Stimulated activated CD4-positive, alpha-beta T cell treated with anti-CD3 and anti-CD28 coated beads, Interleukin-1b, Interleukin-23, amount 100 ng/mL, for 48 hours (primary cell): ENCODE measurements at places on chromosomes 4 and X.

DNA sequence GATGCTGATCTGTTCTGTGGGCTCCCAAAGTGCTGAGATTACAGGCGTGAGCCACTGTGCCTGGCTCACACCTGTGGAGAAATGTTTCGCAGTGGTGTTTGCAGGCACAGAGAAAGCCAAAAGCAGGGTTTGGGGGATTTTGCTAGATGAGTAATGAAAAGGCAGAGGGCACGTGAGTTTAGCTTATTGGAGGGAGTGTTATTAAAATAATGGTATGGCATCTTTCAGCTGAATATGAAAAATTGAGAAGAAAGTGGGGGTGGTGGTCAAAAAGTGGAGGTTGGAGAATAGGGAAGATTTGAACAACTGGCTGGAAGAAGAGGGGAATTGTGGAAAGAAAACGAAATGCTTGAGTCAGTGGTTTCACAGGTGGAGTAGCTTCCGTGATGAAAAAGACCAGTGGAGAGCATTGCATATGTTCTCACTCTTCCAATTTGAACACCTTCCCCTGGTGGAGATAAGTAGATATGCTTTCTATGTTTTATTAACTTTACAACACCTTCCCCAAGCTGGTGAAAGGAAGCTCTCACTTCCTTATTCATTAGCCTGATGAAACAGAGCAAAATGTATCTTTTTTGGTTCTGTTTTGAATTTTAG lies 1.1 kb upstream of the CHST7 start:
- DNase-seq, result peak; percentile 62

DNA sequence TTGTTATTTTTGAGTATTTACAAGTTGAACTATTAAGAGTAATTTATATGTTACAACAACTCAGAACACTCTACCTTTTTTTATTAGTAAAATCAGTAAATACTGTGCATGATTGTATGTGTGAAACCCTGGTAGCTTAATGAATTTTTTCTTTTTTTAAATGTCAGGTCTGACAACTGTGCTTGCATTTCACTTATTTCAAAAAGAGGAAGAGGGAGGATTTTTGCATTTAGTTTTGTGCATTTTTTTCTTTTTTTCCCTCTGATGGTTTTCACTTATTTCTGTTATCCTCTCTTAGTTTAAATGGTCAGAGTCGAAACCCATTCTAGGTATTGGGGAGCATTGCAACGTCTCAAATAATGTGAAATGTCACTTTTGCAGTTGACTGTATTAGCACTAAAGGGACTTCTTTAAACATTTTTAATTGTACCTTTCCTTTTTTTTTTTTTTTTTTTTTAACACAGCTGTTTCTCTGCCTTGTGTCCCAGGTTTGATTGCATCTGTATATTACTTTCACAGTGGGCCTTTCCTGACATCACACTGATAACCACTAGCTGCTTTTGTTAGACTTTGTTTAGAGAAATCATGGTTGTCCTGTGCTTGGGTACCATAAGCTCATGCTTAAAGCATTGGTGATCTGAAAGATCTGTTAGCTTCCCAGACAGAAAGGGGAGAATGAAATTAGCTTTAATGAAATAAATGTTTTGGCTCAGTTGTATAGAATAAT lies 28.5 kb downstream of the MOB1B start:
- no peak for DNase-seq

- peak; percentile 27 for DNase-seq
Measured at GRCh38 chr4:149980941-149981340, 97.3 kb upstream of the DCLK2 start.

GRCh38 chr4:70277121-70277520 lies 34.7 kb downstream of the CSN3 start:
- no peak for DNase-seq

- no peak for DNase-seq
Measured at GRCh38 chr4:120685756-120686278, 236.7 kb downstream of the PRDM5 start.

- DNase-seq, result no peak
Measured at GRCh38 chr4:82780752-82781231, 17.8 kb downstream of the SCD5 start.

DNA sequence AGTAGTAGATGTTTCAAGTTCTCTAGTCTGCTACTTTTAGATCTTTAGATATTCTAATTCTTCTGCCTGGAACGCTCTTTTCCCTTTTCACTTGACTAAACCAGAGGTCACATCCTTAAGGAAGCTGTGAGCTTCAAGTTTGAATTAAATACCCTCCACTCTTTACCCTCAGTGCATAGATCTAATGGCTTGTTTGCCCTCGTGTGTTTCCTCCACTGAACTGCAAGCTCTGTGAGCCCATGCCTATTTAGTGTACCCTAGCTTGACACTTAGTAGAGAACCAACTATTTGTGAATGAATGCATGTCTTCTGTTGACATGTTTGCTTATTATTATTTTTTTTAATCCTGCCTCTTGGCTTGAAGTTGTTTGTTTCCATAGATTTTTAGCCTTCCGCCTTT lies 138.3 kb downstream of the PDE5A start:
- no peak for DNase-seq

GRCh38 chr4:68962868-68963267 lies 11.3 kb upstream of the UGT2A3 start:
- DNase-seq, result no peak

- peak; percentile 44 for DNase-seq
Measured at GRCh38 chrX:154458116-154458953, at the start of gene PLXNA3. PLXNA3 (plus strand) TSS chrX:154458281; CDS start chrX:154460184, 1,903 bp downstream.

GRCh38 chr4:84669201-84669600 lies 86.3 kb downstream of the CDS1 start:
- no peak for DNase-seq
